ENCODE measurements at places on chromosomes 1 and 21.

DNA sequence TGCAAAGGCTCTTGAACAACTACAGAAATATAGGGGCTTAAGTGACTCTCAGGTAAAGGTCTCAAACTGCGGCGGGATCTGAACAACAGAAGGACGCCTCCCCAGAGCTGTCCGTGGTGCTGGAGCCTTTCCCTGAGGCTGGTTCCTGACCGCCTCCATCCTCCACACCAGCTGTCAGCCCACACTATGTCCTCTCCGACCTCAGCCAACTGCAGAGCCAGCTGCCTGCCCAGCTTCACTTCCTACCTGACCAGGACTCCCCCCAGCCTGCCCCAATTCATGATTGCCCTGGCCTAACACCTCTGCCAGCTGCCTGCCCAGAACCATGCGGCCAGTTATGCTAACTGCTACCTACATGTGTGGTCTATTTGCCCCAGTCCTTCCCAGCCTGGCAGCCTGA, 63.6 kb upstream of the ZC3H12A start:
- peak; percentile 10 for DNase-seq

DNA sequence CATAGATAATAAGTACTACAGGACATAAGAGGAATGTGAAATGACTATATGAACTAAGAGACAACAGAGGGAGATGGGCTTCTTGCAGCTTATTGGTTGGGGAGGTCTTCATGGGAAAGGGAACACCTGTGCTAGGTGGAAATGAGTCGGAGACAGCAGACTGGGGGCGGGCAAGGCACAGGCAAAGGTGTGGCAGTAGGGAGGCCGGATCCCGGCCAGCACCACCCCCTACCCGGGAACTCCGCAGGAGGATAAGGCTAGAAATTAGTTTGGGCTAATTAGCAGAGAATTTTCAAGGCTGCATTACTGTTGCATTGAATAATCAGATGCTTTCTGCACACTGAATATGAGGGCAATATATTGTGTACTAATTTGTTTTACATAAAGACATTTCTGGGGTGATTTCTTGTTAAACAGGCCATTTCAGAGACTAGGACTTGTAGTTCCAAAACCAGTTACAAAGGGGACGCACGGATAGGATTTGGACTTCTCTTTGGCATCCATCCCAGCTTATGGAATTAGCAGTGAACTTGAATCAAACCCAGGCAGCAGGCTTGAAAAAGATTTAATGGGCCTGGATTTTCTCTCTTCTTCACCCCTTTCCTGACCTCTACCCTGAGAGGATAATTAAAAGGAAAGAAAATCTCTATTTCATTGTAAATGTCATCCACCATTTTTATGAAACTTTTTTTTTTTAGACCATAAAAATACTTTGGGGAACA, 2.2 kb upstream of the HUNK start:
- no peak for DNase-seq

DNA sequence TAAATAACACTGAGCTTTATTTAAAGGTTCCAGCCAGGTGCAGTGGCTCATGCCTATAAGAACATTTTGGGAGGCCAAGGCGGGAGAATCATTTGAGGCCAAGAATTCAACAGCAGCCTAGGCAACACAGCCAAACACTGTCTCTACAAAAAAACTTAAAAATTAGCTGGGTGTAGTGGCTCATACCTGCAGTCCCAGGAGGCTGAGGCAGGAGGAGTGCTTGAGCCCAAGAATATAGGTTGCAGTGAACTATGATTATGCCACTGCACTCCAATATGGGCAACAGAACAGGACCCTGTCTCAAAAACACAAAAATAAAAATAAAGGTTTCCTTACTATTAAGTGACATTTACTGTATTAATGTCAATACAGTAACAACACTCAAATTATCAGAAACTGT, 2.1 kb downstream of the TAF12 start:
- peak; percentile 5 for DNase-seq

- no peak for DNase-seq
Observed at GRCh38 chr21:44499211-44499560, 40.8 kb downstream of the KRTAP10-1 start.

DNA sequence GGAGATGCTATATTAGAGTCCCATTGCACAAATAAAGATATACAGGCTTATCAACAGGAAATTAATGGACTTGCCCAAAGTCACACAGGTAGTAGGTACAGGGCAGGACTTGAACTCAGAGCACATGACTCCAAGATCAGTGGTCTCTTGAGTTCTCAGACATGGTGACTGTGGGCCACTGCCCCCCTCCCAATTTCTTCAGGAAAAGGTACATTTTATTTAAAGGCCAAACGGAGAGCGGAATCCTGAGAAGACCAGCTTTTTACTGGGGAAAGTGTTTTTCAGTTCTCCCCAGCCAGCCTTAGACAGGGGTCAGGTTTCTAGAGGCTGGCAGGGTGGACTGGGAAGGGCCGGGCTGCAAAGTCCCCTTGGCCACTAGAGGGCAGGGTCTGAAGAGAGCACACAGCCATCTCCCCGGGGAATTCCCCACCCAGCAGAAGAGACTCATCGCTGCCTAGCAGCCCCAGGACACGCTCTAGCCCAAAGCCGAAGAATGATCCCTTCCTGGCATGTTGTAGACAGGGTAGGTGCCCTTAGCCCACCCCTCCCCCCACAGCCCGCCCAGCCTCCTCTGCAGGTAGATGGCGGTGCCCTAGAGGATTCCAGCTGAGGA, 29.7 kb downstream of the ACP6 start:
- peak; percentile 79 for DNase-seq

GRCh38 chr1:58282623-58283387, 263.7 kb downstream of the OMA1 start:
- DNase-seq: no peak

DNA sequence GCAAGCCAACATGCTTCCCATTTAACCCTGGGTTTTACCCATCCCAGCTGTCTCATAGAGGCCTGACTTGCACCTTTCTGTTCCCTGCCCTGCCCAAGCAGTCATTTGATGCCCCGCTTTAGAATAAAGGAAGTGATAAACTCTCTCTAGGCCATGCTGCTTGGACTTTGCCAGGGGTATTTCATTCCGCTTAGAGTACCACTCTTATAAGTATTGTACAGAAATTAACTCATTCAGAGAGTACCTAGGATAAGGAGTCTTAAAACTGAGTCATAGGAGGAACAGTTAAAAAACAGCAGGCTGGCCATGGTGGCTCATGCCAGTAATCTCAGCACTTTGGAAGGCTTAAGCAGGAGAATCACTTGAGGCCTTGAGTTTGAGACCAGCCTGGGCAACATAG, 21.0 kb upstream of the LYST start:
- no peak for DNase-seq
